Activated CD4-positive, alpha-beta memory T cell treated with anti-CD3 and anti-CD28 coated beads, Interleukin-2, amount 10 ng/mL, durations not matched to agents 7 days and 5 days (primary cell): ENCODE measurements at places on chromosomes 3 and 15.

GRCh38 chr3:97694876-97695275 is 69.7 kb upstream of the ARL6 start:
- H3K4me1 ChIP-seq: no peaks in the 10 kb centered on the region
- H3K36me3 ChIP-seq: no peaks in the 10 kb centered on the region
- no peak overlapping the region for H3K4me3 ChIP-seq
- DNase-seq: no peak
- peaks cover 3% of the 10 kb centered on the region for H3K27me3 ChIP-seq

DNA sequence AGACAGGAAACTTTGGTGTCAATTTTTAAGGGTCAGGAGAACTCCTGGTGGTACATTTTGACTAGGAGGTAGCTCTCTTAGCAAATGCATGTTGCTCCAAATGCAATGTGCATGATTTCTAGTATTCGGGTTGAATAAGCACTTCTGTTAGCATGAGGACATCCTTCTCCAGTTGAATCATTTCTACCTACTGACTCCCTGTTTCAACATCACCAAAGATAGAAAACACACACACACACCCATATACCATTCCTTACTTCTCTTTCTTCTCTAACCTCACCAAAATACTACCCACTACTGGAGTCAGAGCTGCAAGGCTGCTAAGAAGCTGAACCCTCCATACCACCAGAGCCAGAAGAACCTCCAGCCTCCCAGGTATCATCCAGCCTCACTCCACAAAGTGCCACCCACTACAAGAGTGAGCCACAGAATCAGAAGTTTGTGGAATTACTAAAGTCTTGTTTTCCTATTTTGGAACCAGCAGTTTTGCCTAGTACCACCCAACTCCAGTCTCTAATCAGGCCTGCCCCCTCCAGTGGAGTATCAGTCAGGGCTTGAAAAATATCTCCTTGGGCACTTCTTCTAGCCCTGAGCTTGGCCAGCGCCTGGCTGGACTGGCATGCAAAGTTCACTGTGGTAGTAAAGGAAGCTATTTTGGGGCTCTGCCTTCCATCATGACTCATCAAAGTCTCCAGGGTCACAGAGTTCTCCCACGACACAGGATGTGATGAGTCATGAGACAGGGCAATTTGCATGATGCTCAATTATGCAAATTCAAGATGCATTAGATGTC is 110.3 kb downstream of the CYP19A1 start:
- no peak overlapping the region for H3K4me3 ChIP-seq
- peak; percentile 49 for DNase-seq
- no peaks in the 10 kb centered on the region for H3K36me3 ChIP-seq
- peaks cover 21% of the 10 kb centered on the region for H3K4me1 ChIP-seq

DNA sequence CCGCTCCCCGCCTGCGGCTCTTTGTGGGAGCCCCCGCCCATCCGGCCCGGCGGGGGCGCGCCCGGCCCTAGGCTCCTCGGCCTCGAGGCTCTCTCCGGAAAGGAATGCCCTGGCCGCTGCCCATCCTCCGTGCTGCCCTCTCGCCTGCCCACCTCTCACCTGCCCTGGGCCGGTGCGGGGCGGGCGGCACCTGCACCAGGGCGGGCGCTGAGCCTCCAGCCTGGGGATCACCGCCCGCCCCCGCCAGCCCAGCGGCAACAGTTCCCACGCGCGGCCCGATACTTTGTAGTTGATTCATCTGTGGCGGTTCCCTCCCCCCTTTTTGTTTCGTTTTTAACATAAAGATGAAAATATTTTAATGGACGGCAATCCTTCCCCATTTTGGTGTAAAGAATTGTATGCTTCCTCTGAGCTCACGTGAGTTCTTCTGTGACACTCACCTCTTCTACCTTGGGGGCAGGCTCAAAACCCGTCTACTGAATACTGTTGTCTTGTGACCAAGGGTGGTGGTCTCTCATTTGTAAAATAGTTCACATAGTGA is 1.9 kb downstream of the KLF13 start:
- peaks cover 42% of the 10 kb centered on the region for H3K36me3 ChIP-seq
- H3K4me1 ChIP-seq: peaks cover 63% of the 10 kb centered on the region
- peak overlapping the region; percentile 96 for H3K27ac ChIP-seq
- peak overlapping the region; percentile 96 for H3K4me3 ChIP-seq
- H3K27me3 ChIP-seq: no peaks in the 10 kb centered on the region
- DNase-seq: peak; percentile 71

- H3K4me1 ChIP-seq: no peaks in the 10 kb centered on the region
- DNase-seq: no peak
Observed at GRCh38 chr3:142853270-142854168, 35.4 kb downstream of the PCOLCE2 start.

- peak; percentile 29 for DNase-seq
- H3K4me1 ChIP-seq: peaks cover 18% of the 10 kb centered on the region
- peaks cover 61% of the 10 kb centered on the region for H3K27me3 ChIP-seq
- peak overlapping the region; percentile 19 for H3K27ac ChIP-seq
Observed at GRCh38 chr3:188339410-188340295, 185.7 kb downstream of the LPP start.
